ENCODE measurements at places on chromosomes 5 and 9. TPM values are rescaled to one million over a fixed set of nuclear protein-coding genes. Genes with fewer than 3 reads are reported as not detected.

The SREK1 gene
- total RNA-seq: 81.6 TPM

The PCDHGC5 gene
- 1.1 TPM for total RNA-seq

The ADGRV1 gene
- total RNA-seq: 12.9 TPM

The C5 gene
- 2.4 TPM for total RNA-seq

The ANKRA2 gene
- total RNA-seq: 17.6 TPM

The EGR1 gene
- 69.9 TPM for total RNA-seq

The NPM1 gene
- total RNA-seq: 308 TPM

The TICAM2 gene
- total RNA-seq: not detected

The TAF11L10 gene
- not detected for total RNA-seq

The SCGB3A2 gene
- total RNA-seq: not detected

The LCN6 gene
- not detected for total RNA-seq

The ABCA2 gene
- total RNA-seq: 204 TPM

The SPINK6 gene
- not detected for total RNA-seq

The SPTAN1 gene
- 464 TPM for total RNA-seq

Data from transverse colon (tissue), 4 donors.